LHCN-M2 (cell line): ENCODE measurements at places on chromosomes 6 and 20. TPM values are rescaled to one million over a fixed set of nuclear protein-coding genes. Genes with fewer than 3 reads are reported as not detected.

Gene OOEP
- not detected in 2 replicates for total RNA-seq

Gene GRM4
- not detected in 2 replicates for total RNA-seq

Gene FAM50B
- total RNA-seq: 8.5 and 13.6 TPM in 2 replicates

Gene CRISP2
- not detected in 2 replicates for total RNA-seq

Gene FAM83B
- not detected in 2 replicates for total RNA-seq

Gene OLIG3
- total RNA-seq: not detected in 2 replicates

Gene TAB2
- 18.1 and 23.1 TPM in 2 replicates for total RNA-seq

Gene ENPP5
- total RNA-seq: 1.3 and 2.2 TPM in 2 replicates

Gene TOX2
- 1.6 and 2.2 TPM in 2 replicates for total RNA-seq

Gene LIME1
- 16.2 and 19.1 TPM in 2 replicates for total RNA-seq

DNA sequence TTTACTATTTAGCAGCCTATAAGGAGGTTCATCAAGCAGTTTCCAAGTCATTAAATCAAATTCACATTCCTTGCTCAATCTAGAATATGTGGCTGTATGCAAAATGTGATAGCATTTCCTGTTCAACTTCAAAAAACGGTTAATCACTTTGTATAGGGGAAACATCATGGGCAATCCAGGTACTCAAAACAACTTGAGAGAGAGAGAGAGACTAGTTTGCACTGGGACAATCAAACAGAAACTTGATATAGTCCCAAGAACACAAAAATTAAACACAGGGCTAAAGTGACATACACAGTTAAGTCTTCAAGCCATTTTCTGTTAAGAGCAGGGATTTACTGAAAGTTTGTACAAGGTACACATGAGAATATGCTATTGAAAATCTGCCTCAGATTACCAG is 7.4 kb downstream of the CPNE1 start:
- no peak for DNase-seq

- DNase-seq: no peak
These were observed 10.1 kb upstream of the C20orf204 start for GRCh38 chr20:64025826-64026412.

- no peak for DNase-seq
These were observed 4.9 kb upstream of the LYRM2 start for GRCh38 chr6:89643406-89643805.

DNA sequence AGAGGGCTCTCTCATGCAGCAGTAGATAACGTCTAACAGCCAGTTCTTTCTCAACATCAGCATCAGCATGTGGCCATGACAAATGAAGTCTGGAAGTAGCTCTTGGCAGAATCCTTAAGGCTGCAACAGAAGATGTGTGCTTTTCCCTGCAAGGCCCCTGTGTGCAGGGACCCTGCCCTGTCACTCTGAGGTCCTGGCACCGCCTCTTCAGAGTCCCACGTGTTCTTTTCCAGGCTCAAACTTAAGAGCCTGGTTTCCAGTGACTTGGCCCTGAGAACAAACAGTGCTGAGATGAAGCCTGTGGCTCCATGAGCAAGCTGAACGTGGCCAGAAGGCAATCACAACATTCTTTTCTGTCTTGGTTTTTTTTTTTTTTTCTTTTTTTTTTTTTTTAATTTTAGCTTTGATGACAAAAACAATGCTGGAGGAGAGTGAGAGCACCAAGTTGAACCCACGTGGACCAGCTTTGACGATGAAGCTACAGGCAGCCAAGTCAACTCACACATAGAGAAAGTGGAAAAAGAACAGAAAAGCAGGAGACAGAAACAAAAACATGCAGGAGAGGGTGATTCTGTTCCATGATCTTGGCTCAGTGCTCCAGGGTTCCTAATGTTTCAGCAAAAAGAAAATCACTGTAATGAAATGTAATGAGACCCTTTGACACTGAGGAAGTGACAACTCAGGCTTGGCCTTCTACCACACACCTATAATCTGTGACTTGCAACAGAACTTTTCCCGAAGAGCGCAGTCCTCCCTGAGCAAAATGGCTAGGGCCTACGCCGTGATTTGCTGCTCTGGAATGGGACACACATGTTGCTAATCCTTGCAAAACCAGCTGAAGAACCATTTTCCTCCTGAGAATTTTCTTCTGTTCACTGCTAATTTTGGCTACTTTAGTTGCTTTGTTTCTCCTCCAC is 86.1 kb downstream of the FOXC1 start:
- DNase-seq: no peak

DNA sequence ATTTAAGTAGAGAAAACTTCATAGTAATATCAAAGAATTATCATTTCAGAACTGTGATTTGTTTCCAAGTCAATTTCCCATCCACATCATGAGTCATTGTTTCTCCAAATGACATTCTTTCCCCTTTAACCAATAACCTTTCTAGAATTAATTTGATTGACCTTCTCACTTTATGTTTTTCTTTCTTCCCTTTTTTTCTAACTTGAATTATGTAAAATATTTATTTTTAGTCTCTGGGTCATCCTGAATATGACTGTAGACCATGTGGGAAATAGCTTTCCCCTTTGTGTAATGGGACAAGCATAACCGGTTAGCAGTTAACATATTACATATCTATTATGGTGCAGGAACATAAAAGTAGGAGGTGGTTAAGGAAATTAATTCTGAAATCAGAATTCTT is 291.1 kb downstream of the GJA1 start:
- DNase-seq: peak; percentile 35

GRCh38 chr6:47130086-47130485 is 88.0 kb upstream of the ADGRF1 start:
- DNase-seq: no peak

DNA sequence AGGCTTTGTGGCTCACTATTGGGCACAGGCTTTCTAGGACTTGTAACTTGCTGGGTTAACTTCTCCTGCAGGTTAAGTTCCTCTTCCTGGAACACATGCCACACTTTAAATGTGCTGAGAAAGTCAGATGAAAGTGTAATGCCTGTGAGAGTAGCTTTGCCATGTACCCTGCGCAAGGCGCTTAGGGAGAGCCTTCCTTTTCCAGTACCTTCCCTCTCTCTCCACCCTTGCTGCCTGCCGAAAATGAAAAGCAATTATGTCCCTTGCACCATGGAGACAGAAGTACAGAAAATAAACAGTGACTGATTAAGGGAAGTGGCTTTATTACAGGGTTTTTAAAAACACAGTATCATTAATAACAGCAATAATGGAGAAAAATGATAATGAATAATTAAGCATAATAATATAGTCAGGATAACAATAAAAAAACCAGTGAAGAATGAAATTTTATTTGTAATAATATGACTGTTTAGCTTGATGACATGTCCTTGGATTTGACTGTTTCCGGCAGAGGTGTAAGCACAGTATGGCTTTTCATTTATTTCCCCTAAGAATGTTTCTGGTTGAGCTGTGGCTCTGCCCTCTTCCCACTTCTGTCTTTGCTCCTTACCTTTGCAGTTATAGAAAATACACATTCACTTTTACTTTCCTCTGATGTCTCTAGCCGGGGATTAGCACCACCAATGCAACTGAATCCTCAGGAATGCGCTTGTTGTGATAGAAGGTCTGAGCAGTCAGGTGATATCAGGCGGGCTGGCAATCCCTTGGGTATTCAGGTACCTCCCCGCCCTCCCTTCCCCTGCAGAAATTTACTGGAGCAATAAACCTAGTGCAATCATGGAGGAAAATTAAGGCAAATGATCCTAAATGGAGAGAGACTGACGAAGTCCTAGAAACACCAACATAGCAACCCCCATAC is 472.3 kb upstream of the CITED2 start:
- DNase-seq: no peak

- DNase-seq: peak; percentile 85
These were observed 1.3 kb downstream of the RNF24 start for GRCh38 chr20:4014031-4014474.

- no peak for DNase-seq
These were observed 49.4 kb upstream of the SCGN start for GRCh38 chr6:25602674-25602982.

- no peak for DNase-seq
These were observed 163.4 kb upstream of the AFDN start for GRCh38 chr6:167663316-167663715.

DNA sequence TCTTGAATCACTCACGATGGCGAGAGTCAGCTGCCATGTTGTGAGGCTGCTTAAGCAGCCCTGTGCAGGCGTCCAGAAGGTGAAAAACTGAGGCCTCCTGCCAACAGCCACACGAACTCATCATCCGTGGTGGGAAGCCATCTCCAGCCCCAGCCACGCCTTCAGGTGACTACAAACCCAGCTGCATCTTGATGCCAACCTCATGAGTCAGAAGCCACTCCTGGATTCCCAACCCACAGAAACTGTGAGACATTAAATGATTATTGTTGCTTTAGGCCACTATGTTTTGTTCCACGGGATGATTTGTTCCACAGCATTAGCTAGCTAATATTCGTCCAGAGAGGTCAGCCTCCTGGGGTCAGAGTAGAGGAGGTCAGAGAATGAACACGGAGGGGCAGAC is 80.5 kb downstream of the SNX5 start:
- no peak for DNase-seq

GRCh38 chr6:116557893-116558292 is 4.3 kb downstream of the CALHM4 start:
- DNase-seq: peak; percentile 93

- no peak for DNase-seq
These were observed 109.4 kb downstream of the TNFAIP3 start for GRCh38 chr6:137976430-137976829.

DNA sequence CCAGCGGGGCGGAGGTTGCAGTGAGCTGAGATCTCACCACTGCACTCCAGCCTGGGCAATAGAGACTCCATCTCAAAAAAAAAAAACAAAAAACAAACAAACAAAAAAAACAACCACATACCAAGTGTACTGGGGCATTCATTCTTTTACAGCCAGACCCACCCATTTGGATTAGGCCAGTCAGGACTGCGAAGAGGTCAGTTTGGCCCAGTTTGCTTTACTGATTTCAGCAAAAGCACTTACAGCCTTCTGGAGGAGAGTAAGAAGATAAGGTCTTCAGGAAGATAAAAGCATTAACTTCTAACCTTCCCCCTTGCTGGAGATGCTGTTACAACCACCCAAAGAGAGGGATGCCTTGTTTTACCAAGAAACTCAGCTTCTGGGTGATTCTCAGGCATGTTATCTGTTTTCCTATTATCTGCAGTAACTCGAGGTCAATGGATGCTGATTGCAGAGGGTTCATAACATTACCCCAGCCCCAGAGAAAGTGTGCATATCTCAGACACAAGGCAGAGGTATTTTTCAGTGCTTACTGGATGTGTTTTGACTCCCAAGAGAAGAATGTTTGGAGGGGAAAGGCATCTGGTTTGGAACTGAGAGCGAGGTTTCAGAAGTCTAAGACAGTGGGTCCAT is 118.9 kb downstream of the RIN2 start:
- no peak for DNase-seq

- peak; percentile 46 for DNase-seq
These were observed 94.4 kb upstream of the SIRPA start for GRCh38 chr20:1800777-1801176.

GRCh38 chr6:20771409-20771808 is 237.2 kb downstream of the CDKAL1 start:
- no peak for DNase-seq

DNA sequence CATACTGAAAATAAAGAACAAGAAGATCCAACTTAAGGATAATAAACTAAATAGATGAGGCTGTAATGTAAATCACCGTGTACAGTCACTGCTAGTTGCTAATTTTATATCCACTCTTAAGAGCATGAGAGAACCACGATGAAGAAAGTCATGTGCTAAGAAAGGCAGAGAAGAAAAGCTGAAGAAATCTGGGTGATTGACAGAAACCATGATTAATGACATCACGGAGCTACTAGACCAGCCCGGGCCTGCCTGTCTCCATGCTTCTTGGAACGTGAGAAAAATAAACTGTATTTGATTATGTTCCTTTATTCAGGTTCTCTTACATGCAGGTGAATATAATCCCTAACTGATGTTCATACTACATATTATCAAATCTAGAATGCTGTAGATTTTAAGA is 84.2 kb upstream of the E2F3 start:
- DNase-seq: no peak

DNA sequence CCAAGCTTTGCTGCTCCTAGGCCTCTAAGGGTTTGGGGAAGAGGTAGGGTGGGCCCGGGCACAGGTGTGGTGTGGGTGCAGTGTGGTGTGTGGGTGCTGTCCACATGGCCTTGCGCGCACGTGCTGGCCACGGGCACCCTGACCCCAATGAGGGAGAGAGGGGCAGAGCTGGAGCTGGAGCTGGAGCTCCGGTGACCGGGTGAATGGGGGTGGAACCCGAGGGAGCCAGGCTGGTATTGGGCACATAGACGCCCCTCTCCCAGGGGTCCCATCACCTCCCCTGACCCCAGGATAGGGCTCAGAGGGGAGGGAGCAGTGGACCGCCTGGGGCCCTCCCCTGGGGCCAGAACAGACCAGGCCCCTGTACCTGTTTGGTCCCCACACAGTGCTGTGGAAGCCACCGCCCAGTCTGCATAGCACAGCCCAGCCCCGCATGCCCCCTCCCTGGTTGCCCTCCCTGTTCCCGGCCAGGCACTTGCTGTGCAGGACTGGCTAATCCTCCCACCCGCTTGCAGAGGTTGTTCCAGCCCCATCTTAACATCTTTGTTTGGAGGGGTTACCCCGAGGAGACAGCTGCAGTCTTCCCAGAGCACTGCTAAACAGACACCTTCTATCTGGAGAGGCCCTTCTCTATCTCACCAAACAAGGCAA is 984 bp downstream of the ADAM33 start:
- DNase-seq: no peak

DNA sequence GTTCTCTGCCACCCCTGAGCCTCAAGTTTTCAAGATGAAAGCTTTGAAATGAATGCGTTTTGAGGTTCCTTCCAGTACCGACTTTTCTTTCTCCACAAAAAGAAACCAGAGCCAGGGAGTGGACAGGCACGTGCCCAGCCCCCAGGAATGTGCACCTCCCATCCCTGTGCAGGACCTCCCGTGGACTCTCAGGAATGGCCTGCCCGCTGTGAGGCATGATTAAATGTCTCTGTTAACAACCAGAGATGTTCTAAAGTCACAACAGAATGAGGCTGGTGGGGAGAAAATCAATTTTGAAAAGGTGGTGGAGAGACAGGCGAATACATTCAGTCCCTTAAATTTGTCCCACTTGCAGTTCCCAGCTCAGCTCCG is 1.5 kb downstream of the TGM3 start:
- no peak for DNase-seq

- DNase-seq: peak; percentile 67
These were observed 4.0 kb downstream of the CDKN1A start for GRCh38 chr6:36682328-36683144.

DNA sequence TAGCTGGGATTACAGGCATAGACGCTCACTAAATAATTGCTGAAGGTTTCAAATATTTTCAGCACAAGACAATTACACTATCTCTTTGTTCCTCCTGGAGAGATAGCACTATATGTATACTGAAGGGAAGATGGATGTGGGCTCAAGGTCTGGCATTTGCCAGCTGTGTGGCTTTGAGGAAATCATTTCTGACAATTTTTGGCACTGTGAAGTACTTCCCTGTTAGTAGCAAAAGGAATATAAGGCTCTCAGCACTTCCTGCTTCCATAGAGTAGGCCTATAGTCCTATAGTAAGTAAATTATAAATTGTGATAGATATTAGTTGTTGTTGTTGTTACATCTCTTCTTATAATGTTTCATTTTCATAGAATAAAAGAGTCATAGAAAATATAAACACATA is 271.1 kb downstream of the SAMD5 start:
- no peak for DNase-seq
